ENCODE measurements at places on chromosomes 6 and 20.

- no peak for DNase-seq
These were observed 944.8 kb upstream of the CITED2 start for GRCh38 chr6:140319209-140319608.

GRCh38 chr20:47346172-47346571 is 10.3 kb downstream of the ZMYND8 start:
- DNase-seq = no peak

GRCh38 chr6:16546861-16547260 is 214.4 kb downstream of the ATXN1 start:
- DNase-seq = no peak

DNA sequence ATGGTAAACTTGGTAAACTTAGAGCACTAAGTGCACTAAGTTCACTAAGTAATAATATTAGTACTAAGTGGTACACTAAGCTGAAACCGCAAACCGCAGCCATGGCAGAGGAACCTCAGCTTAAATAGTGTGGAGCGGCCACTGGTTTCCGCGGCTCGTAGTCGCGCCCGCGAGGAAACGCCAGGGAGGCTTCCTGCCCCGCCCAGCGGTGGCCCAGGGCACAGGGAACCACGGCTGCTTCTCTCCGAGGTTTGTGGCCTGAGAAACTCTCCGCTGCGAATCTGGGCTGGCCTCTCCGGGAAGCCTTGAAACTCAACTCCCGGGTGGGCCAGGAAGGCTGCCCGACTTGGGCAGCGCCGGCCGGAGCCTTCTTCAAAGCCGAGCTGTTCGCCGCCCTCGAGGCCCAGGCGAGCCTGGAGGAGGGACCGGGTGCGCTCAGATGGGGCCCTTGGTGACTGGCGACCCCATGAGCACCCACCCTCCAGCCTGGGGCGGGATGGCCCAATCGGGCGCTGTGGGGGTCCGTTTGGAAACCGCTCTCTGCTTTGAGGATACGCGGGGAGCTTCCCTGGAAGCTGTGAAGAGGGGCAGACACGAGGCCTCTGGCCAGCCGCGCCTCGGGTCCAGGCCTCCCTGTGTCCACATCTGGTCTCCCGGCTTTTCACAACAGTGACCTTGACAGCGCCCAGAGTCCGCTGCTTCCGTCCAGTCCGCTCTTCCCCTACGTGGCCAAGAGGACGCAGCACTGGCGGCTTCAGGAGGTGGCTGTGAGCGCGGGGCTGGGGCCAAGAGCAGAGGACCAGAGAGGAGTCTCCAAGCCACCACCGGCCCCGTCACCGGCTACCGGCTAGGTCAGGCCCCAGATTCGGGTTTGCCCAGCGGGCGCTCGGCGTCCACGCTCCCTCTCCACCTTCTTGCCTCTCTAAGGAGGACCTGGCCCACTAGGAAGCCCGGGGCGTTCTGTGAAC is 25.4 kb upstream of the HLA-E start:
- peak; percentile 51 for DNase-seq

GRCh38 chr20:53385941-53386767 is 207.5 kb downstream of the ZNF217 start:
- DNase-seq = no peak

DNA sequence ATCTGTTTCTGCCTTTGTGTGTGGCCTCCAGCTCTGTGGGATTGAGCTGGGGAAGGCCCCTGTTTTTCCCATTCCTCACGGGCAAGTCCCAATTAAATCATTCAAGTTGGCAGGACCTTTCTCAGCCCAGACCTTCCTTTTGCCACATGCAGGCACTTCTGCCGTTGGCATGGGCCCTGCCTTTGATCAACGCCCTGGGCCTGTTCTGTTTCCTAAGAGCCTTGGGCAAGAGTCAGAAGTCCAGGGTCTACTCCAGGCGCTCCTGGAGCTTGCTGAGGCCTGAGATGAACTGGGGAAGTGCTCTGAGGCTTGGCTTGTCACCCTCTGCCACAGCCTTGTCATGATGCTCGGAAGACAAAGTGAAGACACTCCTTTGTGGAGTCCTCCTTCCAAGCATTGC is 7.1 kb downstream of the IP6K3 start:
- DNase-seq = no peak

- DNase-seq = no peak
These were observed 125.6 kb downstream of the CARMIL1 start for GRCh38 chr6:25404693-25405169.

- DNase-seq = no peak
These were observed 445.4 kb downstream of the GJA1 start for GRCh38 chr6:121880831-121881230.

DNA sequence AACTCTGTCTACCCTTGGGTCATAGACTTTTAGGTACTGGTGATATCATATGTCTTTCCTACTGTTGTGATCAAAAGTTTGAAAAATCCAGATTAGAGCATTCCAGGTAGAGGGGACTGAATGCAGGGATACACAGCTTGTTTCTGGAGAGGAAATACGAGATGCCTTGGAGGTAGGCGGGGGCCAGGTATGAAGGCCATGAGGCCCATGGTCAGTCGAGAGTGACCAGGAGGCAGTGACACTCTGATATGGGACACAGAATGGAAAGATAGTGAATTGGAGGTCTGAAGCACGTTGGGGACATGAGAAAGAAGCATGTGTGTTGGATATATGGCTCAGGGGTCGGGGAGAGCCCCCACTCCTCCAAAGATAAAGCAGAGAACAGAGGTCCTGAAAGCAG is 16.1 kb upstream of the SRSF3 start:
- no peak for DNase-seq

GRCh38 chr6:41122918-41123317 is 31.2 kb downstream of the TREML1 start:
- no peak for DNase-seq

GRCh38 chr6:79170431-79170830 is 64.1 kb downstream of the HMGN3 start:
- DNase-seq = no peak

- no peak for DNase-seq
These were observed 55.2 kb upstream of the TBC1D7 start for GRCh38 chr6:13383328-13384163.

DNA sequence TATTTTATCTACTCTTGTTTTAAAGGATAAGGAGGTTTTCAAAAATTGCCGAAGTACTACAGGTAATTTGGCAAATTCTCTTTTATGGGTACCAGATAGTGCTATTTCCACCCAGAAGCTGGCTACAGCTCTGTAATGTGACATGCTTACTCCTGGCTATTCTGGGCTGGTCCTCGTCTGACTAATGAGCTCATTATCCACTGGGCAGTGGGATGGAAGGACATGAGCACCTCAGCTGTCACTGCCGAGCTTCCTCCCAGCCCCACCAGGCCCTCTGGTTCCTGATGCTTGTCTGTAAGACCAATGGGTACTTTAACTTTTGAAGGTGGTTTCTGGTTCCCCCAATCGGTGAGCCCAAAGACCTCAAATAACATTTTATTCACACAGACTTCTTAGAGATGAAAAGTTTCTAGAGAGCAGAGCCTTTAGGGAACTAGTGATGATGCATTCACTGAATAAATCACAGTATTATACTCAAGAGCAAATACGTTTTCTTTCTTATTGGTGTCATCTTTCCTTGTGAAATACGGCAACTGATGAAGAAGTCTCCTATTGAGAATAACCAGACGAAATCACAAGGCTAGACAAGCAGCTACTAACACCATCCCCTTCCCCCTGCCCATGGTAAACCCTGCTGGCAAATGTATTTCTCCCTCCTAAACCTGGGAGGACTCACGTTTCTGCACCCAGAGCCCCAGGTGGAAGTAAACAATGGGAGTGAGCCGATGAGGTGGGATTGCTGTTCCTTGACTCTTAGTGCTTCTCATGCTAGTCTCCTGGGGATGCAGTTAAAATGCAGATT is 80.8 kb downstream of the SLC22A3 start:
- DNase-seq = no peak

DNA sequence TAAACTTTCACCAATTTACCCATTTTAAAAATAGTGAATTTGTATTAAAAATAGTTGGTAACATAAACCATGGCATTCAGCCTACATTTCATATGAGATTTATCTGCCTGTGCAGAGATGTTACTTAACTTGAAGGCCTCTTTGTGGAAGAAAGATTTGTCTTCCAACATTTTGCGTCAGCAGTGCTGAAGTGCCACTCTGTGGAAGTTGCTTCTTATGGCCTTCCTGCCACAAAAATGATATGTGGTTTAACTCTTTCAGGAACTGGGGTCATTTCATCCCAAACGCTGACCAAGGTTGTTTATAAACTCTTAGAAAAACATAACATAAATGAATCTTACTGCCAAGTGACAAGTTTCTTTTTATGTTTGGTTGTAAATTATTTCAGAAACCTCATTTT is 246.8 kb downstream of the ARID1B start:
- no peak for DNase-seq

- no peak for DNase-seq
These were observed 92.6 kb downstream of the COL19A1 start for GRCh38 chr6:69958978-69959377.

GRCh38 chr20:43477193-43477592 is 19.5 kb downstream of the SRSF6 start:
- no peak for DNase-seq

GRCh38 chr6:108051481-108051880 is 23.1 kb downstream of the OSTM1 start:
- no peak for DNase-seq

DNA sequence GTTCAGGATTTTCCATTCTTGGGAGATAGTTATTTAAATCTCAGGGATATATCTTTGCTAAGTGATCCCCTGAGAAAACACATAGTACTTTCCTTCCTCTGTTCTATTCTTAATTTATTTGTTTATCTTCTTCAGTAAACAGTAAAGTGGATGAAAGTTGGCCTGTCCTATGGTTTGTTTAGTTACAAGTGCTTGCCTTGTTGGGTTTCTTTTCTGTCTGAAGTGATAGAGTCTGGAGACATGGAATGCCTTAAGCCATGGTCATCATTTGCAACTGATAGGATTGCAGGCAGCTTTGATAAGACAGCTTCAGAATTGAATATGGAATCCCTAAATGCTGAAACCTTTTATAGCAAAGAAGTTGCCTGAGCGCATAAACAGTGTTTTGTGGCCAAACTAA is 4.9 kb downstream of the ADGRG6 start:
- no peak for DNase-seq

GRCh38 chr20:43531091-43531443 is 23.6 kb downstream of the L3MBTL1 start:
- DNase-seq = no peak

DNA sequence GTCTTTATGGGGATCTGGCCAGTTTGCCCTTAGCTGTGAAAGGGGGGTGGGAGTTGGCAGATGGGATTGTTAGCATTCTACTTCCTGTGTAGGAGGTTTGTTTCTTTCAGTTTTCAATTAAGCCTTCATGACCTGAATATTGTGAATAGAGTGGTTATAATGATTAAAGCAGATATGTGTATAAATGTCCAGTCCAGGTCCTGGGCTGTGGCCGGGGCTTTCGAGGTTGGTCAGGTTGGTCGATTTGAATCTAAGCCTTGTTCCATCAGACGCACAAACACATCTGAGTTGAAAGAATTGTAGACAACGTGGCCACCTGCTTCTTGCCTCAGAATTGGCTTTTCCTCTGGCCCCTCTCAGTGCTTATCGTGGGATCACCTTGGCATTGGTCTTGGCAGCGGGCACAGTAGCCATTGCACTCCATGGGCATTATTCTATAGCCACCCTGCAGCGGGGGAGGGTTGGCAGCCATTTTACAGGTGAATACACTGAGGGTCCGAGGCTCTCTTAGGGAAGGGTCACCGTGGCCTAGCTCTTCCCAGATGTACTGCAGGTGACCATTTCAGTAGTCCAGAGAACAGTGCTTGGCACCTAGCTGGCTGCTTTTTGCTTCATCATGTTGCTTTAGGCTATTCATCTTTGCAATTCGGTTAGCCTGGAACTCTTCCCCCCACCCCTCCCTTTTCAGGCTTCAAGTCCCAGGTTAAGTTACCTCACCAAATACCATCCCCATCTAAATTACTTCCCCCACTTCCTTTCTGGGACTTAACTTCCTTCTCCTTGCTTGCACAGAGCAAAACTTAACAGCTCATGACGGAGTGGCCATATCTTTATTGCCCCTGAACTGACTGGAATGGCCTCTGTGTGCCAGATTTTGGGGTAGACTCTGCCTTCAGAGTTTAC is 1.1 kb downstream of the RNF114 start:
- DNase-seq = no peak

DNA sequence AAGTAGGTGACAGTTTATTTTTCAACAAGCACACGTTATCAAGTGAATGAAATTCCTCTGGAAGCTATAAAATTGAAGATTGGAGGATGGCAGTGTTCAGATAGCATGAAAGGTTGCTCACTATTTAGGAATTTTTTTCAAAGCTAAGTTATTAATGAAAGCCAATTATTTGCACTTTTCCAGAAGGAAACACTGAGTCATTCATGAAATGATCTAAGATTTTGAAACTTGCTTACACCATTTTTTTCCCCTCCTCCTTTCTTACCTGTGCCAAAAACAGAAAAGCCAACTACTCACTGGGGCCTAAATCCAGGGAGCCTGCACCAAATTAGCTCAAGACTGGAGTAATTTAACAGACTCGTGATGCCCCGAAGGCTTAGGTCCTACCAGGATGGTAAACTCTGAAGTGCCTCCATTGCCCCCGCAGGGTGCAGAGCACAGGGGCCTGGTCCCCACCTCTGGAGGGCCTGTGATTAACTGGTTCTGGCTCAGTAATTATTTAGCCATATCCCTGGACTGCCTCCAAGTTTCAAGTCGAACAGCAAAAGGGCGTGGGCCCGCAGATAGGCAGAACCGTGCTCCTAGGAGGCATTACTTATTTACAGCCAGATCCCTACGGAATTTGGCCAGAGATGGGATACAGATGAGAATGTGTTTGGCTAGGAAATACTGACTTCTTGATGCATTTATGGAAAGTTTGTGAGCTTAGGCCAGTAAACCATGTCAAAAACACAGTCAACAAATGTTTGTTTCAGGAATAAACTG is 28.0 kb upstream of the ZNF217 start:
- no peak for DNase-seq

- no peak for DNase-seq
These were observed 215.2 kb downstream of the TMEM242 start for GRCh38 chr6:157107915-157108651.

DNA sequence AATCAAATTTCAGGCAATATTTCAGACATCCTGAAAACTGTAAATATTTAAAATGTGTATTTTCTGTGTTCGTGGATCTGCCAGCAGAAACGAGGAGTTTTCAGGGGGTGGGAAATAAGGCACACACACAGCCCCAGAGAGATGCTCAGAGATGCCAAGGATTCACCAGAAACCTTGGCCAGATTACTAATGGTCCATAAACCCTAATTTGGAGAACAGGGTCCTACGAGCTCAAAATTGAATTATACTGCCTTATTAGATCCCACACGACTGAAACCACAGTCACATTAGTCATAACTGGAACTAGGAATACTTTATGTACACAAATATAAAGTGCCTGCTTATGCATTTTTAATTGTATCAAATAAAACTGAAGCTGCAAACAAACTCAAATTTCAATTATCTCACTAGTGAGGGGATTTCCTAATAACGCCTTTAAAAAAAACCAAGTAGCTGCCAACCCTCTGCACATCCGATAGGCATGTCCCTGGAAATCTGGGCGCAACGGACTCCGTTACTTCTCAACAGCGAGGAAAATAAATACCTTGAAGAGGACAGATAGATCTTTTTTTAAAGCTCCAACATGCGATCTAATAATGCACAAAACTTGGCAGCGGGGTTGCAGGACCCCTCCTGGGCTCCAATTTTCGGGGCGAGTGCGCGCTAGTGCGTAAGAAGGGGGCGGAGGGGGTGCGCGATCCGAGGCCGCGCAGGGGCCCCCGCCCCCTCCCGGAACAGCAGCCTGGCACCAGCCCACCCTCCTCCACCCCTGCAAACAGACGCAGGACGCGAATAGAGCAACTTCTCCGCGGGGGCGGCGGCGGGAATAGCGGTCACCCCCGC is 897 bp downstream of the CHD6 start:
- DNase-seq = peak; percentile 16

- no peak for DNase-seq
These were observed 92.6 kb downstream of the PDE7B start for GRCh38 chr6:135944120-135944519.

GRCh38 chr20:51159303-51159702 is 136.4 kb upstream of the KCNG1 start:
- DNase-seq = no peak
